RKO (cell line): ENCODE measurements at places on chromosomes 3 and 15.
A peak's percentile ranks its signal among the peaks of the same experiment; 100 is the strongest.

DNA sequence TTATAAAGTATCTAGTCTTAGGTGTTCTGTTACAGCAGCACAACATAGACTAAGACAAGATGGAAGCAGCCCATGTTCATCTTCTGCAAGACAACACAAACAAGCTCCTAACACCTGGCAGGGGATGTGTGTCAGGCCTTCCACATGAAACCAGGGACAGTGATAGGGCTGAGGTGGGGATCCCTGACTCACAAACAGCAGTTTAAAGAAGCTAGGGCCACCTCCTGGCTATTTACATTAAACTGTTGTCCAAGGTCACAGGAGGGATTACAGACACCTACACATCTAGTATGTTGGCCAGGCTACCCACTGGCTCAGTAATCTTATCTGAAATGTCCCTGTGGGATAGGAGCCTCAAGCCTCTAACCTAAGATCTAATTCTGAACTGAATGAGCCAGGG, 211.3 kb downstream of the MINAR1 start:
- peak; percentile 12 for DNase-seq

GRCh38 chr3:53420831-53421230, 73.5 kb upstream of the DCP1A start:
- DNase-seq: no peak

- no peak for DNase-seq
These were observed 125.0 kb upstream of the SMAD3 start for GRCh38 chr15:66940368-66940767.

DNA sequence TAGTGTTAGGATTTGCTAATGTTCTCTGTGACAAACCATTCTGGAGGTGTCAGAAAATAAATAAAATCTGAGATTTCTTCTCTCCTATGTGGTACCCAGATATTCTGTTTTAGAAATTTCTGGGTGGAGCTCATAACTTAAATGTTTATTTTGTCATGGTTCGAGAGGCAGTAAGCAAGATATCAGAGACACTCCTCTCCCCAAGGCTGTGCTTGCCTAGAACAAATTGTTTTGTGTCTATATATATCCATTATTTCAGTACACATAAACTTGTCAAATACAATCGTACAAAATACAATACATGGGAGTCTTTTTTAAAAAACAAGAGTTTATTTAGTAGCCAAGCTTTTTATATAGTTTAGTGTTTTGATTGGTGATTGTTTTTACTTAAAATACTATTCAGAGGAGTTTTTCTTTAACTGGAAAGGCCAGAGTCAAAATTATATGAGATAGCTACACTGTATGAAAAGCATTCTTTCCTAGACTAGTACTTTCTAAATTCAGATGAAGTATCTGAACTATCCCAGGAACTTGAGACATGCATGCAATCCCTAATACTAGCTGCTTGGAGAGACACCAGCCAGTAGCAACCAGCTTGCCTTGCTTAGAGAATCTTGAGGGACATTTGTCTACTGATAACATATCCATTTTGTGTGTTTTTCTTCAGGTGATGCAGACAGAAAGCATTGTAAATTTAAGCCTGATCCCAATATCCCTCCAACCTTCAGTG, 4.7 kb downstream of the EXOG start:
- DNase-seq: no peak

- no peak for DNase-seq
These were observed 6.4 kb downstream of the CEP97 start for GRCh38 chr3:101730839-101731238.

DNA sequence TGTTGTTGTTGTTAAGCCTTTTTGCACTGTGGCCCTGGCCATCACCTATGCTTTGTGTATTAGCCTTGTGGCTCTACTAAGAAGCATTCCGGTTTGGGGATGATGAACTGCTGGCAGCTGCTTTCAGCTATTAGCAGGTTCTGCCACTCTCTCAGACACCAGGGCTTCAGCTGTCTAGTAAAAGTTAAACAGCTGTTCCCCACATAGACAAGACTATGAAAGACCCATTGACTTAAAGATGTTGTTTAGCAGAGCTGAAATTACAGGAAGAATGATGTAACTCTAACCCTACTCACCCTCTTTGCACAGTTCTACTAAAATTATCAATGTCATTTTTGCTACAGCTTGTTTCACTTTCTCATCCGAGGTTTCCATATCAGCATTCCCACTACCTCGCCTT, 131.2 kb upstream of the CGNL1 start:
- DNase-seq: no peak

GRCh38 chr3:38254872-38255271, 10.7 kb upstream of the SLC22A13 start:
- DNase-seq: no peak

- no peak for DNase-seq
These were observed 41.3 kb downstream of the METTL6 start for GRCh38 chr3:15385901-15386653.

GRCh38 chr15:39502611-39503195, 78.2 kb upstream of the THBS1 start:
- DNase-seq: no peak

GRCh38 chr3:44223299-44223698, 18.4 kb upstream of the TOPAZ1 start:
- no peak for DNase-seq

DNA sequence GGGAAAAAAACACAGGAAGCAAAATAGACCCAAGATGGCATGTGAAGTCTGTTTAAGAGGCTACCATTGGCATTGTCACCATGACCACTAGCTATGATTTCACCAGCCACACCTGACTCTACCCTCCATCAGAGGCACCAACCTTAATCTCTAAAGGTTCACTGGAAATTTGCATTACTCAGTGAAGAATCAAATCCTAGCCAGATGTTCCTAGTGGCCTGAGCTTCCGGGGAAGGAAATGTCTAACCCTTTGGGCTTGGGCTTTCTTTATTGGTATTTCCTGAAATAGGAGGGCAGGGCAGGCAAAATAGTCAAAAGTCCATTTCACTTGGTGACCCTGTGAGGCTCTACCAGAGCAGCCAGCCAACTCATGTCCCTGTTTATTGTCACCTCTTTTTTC, 110.9 kb upstream of the PHLDB2 start:
- no peak for DNase-seq

GRCh38 chr3:182389071-182389815, 404.1 kb upstream of the ATP11B start:
- DNase-seq: peak; percentile 24

GRCh38 chr3:66705076-66705475, 204.3 kb upstream of the LRIG1 start:
- DNase-seq: no peak

GRCh38 chr3:181383760-181384159, 328.0 kb upstream of the SOX2 start:
- DNase-seq: no peak

DNA sequence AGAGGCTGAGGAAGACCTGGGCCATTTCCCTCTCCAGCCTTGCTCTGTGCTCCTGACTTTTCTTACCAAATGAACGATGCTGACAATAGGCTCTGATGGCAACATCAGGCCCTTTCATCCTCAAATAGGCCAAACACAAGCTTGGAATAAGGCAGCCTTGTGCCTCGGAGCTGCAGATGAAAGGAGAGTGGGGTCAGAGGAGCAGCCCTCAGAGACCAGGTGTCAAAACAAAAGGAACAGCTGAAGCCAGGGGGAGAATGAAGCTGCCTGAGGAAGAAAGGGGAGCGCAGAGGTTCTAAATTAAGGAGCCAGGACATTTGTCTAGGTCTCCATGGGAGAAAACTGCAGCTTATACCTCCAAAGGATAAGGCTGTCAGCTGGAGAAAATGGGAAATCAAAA, 5.1 kb downstream of the BFSP2 start:
- DNase-seq: no peak

- DNase-seq: no peak
These were observed 26.9 kb downstream of the GLDN start for GRCh38 chr15:51368307-51368706.

GRCh38 chr3:14369675-14370669, 32.4 kb upstream of the SLC6A6 start:
- DNase-seq: no peak

GRCh38 chr3:125166599-125167136, 45.9 kb downstream of the SLC12A8 start:
- no peak for DNase-seq

- DNase-seq: no peak
These were observed 29.1 kb downstream of the MKRN2 start for GRCh38 chr3:12585970-12586369.

DNA sequence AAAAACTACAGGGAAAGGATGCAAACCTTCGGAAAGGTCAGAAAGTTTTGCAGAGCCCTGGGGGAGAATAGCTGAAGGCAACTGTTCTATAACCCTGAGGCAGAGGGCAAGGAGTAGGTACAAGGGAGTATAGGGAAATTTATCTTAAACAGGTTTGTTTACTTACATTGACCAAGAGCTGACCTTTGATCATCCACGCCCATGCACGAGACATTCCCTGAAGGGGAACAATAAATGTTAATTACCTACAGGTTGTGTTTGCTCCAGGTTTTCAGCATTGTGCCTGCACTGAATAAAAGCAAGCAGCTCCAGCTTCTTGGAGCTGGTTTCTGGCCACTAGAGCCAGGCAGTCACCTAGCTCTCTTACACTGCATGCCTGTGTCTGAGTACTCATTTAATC, 524.5 kb upstream of the TGFBR2 start:
- no peak for DNase-seq

DNA sequence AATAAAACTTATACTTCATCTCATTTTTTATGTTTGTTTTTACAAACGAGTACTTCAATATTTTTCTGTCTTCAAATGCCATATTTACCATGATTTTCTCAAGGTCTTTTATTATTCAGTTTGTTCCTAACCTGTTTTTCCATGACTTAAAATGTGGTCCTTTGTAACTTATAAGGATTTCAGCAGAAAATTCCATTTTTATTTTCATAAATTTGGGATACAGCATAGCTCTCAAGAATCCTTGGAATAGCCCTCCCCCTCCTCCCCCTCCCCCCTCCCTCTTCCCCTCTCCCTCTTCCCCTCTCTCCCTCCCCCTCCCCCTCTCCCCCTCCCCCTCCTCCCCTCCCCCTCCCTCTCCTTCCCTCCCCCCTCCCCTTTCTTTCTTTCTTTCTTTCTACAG, 14.9 kb upstream of the STX19 start:
- no peak for DNase-seq

GRCh38 chr3:70120357-70120966, 120.9 kb downstream of the SAMMSON start:
- DNase-seq: peak; percentile 39

GRCh38 chr15:33293713-33294334, 16.9 kb upstream of the RYR3 start:
- no peak for DNase-seq

GRCh38 chr15:28943146-28943545, 57.4 kb downstream of the APBA2 start:
- DNase-seq: no peak

DNA sequence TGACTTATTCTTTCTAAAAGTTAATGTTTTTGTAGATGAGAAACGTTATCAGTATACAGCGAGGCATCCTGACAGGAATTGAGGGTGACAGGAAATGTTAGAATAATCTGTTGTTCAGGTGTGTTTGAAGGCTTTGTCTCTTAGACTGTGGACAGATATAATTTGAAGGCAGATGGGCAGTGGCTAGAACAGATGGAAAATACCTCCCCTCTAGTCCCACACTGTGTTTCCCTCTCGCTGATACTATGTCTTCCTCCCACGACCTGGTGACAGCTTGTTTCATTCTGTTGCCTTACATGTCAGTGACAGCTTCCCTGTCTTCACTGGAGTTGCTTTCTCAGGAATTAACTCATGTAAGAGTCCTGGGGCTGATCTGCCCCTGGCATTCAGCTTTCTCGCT, 125.3 kb downstream of the MYRIP start:
- no peak for DNase-seq

DNA sequence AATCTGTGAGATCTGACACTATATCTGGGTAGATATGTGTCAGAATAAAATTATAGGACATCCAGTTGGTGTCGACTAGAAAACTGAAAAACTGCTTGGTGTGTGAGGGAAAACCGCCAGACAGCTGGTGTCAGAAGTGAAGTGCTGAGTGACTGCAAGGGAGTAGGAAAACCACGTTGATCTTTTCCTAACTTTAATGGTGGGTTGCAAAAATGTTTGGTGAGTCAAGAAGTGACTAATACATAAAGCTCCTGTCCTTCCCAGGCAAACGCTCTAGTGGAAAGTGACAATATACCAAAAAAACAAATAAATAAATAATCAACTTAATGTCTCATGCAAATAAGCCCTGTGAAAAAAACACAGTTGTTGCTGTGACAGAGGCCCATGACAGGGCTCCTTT, 7.3 kb upstream of the CD96 start:
- DNase-seq: no peak

- no peak for DNase-seq
These were observed 2.0 kb downstream of the LIPC start for GRCh38 chr15:58433597-58434333.

GRCh38 chr15:65286069-65286703, 497 bp downstream of the PARP16 start:
- DNase-seq: peak; percentile 48

DNA sequence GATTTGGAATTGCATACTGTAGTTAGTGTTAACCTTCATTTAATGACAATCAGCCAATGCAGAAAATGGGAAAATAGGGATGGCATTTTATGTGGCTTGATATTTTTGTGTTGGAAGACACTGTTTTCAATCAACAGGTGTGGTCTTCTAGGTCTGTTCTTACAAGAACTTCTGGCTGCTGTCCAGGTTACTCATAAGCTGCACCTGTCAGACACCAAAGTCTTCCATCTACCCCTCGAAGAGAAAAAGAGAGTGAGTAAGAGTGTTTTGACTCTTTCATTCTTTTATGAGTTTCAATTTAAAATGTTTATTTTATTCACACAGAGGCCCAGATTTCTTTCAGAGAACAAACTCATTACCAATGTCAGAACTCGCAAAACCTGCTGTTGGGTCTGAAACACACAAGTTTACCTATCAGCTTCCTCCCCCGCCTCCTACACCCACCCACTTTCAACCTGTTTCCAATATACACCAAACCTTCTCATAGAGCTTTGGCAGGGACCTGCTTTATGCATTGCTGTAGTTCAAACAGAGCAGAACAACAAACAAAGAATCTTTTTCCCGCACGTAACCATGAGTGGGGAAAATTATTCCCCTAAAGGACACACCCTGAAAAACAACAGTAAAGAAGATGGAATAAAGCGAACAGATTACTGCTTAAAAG, 767.7 kb upstream of the ALCAM start:
- DNase-seq: no peak

GRCh38 chr15:74259292-74259648, 23.1 kb downstream of the CCDC33 start:
- no peak for DNase-seq

DNA sequence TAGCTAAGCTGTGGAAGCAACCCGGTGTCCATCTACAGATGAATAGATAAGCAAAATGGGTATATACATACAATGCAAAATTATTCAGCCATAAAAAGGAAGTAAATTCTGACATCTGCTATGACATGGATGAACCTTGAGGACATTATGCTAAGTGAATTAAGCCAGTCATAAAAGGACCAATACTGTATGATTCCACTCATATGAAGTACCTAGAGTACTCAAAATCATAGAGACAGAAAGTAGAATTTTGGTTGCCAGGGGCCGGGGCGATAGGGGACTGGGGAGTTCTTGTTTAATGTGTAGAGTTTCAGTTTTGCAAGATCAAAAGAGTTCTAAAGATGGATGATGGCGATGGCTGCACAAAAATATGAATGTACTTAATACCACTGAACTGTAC, 10.3 kb downstream of the EID1 start:
- DNase-seq: no peak

- no peak for DNase-seq
These were observed 97.2 kb downstream of the FAM43A start for GRCh38 chr3:194782698-194783404.
